ENCODE measurements at places on chromosomes 5 and 9.

DNA sequence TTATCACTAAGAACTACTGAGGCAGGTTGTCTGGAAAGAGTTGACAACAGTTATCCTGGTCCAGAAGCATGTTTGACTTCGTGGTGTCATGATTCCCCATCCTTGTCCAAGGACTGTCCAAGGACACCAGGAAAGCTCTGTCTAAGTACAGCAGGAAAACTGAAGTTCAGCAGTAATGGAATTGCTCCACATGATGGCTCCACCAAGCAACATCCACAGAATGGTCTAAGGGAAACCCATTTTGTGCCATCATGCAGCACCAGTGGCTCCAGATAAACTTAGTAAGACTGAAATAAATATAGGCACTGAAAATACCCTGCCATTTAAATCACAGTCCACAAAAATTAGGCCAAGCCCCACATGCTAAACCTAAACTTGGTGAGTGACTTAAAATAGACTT is 192.8 kb downstream of the CDH18 start:
- DNase-seq = no peak

- DNase-seq = no peak
These were observed 61.5 kb downstream of the RAI14 start for GRCh38 chr5:34717426-34718327.

DNA sequence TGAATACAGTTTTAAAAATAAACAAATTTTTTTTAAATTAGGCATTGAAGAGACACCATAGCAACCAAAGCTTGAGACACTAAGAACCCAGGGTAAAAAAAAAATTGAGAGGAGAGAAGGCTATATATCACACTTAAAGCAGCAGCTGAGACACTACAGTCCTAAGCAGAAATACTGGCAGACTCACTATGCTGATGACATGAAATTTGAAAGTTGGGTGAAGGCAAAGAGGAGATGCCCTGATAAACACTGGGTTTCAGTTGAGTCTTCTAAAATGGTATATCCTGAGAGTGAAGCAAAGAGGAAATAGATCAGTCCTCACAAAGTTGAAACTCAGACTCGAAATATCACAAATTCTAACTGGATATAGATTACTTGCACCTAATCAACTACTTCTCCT is 419.9 kb upstream of the CDH9 start:
- DNase-seq = no peak

DNA sequence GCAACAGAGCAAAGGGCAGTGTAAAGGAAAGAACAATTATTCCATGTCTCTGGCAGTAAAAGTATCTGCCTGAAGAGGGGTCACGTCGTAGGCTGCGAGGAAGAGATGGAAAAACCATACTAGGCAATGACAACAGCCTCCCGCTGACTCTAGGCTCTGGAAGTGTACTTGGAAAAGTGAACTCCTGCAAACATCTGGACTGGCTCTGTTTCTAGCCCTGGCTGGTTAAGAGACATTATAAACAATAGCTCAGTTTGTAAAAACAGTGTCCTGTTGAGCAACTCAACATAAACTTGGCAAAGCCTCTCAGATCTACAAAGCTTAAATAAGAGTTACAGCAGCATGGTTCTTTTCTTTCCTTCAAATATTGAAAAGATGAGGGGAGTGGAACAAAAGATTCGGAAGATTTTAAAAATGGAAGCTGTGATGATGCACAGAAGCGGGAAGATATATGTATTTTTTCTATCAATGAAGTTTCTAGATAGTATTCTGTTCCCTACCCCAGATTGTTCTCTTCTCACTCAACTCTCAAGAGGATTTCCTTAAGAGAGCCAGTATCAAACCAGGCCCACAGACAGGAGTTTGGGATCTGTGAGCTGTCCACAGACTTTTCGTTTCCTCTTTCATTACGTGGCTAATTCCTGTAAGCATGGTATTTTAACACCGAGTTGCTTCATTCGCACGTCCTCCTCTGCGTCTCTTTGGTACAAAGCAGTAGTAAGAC is 79.4 kb downstream of the SPTLC1 start:
- DNase-seq = no peak

GRCh38 chr9:126885131-126885641 is 24.7 kb downstream of the ZBTB34 start:
- DNase-seq = no peak

All from activated CD8-positive, alpha-beta memory T cell treated with anti-CD3 and anti-CD28 coated beads for 1 hour (primary cell).